BJ (cell line): ENCODE measurements at places on chromosomes 2 and 18. TPM values are rescaled to one million over a fixed set of nuclear protein-coding genes. Genes with fewer than 3 reads are reported as not detected.

DNA sequence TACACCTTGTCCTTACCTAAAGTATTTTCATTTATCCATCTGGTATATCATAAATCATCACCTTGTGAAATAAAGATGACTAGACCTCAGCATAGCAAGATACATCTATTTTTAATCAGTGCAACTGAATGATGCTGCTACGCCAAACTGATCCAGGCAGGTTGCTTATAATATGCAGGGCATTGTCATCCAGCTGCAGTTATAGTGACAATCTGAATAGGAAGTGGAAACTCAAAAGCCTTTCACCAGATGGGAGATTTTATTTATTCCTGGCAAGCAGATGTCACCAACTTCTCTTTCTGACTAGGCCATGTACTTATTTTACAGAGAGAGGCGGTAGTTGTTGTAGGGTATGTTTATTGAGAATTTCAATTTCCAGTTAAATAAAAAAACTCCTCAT lies 747.3 kb downstream of the ADCYAP1 start:
- DNase-seq = no peak

DNA sequence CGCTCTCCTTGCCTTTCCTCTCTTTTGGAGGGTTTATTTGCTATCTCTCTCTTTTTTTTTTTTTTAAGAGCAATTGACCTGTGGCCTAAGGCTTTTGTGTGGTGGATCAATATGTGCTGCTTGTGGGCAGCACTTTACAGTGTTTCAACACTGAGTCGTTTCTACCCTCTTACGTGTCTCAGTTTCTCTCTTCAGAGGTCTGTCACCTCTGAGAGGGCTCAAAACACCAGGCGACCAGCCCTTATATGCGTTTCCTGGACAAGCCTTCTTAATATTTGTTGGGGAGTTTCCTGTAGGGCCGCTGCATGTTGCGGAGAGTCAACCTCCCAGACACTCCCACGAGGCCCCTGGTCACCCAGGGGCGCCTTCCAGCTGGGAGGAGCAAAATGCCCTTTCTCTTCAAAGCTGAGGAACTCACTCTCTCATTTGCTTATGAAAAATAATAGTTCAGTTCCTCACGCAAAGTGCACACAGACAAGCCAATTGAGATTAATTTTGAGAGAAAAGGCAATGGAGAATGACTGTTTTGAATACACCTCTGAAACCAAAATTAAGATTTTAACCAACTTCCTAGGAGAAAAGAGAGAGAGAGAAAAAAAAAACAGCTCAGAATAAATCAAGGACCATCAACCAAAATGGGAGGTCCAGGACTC lies 96.3 kb upstream of the B3GNT2 start:
- no peak for DNase-seq

GRCh38 chr2:168961450-168962229 lies 60.5 kb downstream of the G6PC2 start:
- DNase-seq = peak; percentile 23

GRCh38 chr2:187422282-187422681 lies 25.8 kb downstream of the CALCRL start:
- no peak for DNase-seq

- DNase-seq = no peak
These were observed 167.5 kb downstream of the TWIST2 start for GRCh38 chr2:239015218-239015900.

GRCh38 chr2:102342888-102343287 lies 12.7 kb upstream of the IL18R1 start:
- no peak for DNase-seq

DNA sequence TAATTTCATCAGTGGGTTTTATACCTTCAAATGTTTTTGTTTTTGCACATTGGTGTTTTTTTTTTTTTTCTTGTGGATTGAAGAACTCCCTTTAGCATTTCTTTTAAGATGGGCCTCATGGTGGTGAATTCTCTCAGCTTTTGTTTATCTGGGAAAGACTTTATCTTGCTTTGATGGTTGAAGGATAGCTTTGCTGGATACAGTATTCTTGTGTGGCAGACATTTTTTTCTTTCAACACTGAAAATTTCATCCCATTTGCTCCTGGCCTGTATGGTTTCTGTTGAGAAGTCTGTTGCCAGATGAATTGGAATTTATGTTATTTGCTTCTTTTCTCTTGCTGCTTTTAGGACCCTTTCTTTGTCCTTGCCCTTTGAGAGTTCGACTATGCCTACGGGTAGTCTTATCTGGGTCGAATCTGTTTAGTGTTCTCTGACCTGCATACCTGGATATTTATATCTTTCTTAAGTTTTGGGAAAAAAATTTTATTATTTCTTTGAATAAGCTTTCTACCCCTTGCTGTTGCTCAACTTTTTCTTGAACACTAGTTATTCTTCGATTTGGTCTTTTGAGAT lies 25.6 kb downstream of the PRKRA start:
- no peak for DNase-seq

GRCh38 chr18:57806201-57806977 lies 3.3 kb upstream of the ATP8B1 start:
- DNase-seq = no peak

GRCh38 chr18:12001421-12001820 lies 20.1 kb downstream of the IMPA2 start:
- DNase-seq = no peak

DNA sequence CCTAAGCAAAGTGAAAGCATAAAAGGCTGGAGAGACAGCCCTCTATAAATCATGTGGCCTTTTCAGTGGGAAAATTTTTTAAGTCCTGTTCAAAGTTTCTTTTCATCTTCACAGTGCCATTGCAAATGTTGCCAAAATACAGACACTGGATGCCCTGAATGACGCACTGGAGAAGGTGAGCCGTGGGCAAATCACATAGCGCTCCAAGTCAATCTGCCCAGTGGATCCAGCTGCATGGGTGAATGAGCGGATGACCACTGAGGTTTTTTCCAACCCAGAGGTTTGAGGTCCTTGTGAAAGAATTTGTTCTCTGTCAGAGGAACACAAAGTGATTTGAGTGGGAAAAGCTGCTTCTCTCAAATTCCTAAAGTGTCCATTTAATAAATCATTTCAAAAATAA lies 11.8 kb downstream of the DAPL1 start:
- DNase-seq = no peak

GRCh38 chr2:225402210-225402776 lies 2.8 kb downstream of the NYAP2 start:
- no peak for DNase-seq

DNA sequence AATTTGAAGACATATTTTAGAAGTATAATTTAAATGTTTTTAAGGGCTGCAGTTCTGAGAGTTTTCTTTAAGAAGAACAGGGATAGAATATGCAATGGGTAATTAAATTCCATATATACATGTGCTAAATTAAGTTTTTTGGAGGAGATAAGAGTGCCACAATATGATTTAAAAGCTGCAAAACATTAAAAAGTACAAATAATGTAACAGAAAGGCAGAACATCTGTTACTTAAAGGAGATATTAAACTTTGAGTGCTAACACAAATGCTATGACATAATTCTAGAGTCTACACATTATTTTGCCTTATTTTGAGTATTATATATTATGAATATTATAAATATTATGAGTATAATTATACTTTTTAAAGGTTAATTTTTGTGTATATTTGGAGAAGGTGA lies 102.4 kb downstream of the PARD3B start:
- no peak for DNase-seq

- DNase-seq = no peak
These were observed 369.3 kb upstream of the RND3 start for GRCh38 chr2:150856596-150857281.

GRCh38 chr2:109155553-109156451 lies 26.8 kb downstream of the SH3RF3 start:
- no peak for DNase-seq

GRCh38 chr2:192498747-192499146 lies 304.0 kb upstream of the TMEFF2 start:
- DNase-seq = no peak

DNA sequence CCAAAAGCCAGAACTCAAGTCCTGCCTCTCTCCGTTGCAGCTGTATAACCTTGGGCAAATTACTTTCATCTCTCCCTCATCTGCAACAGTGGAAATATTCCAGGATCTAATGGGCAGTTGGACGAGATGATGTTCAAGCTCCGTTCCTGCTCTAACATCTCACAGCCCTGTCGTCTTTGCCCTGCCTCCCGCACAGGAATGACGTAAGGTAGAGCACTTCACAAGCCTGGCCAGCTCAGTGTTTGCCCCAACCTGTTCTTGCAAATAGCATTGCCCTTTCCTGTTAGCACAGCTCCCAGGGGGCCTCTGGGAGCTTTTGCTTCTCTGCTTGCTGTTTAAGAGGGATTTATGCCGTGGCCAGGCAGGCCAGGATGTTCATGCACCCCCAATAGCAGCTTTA lies 107.9 kb downstream of the KLHL29 start:
- no peak for DNase-seq

- DNase-seq = no peak
These were observed 105.9 kb downstream of the ANKRD44 start for GRCh38 chr2:197204519-197205250.

DNA sequence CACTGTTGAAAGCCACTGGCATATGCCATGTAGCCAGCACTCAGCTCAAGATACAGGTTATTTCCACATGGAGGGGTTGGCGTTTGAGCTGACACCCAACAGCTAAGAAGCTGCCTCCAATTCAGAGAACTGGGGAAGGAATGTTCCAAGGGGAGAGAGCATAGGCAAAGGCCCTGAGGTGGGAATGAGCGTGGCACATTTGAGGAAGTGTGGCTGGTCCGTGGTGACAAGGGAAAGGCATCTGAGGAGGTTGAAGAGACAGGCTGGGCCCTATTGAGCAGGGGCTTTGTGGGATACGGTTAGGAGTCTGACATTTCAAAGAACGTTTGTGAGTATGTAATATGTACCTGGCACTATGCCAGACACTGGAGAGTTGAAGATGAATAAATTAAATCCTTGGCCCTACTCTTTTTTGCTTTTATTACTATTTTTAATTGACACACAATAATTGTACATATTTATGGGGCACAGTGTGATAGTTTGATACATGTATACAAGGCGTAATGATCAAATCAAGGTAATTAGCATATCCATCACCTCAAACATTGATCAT lies 27.6 kb upstream of the TMBIM1 start:
- no peak for DNase-seq

- no peak for DNase-seq
These were observed 49.2 kb upstream of the PDIA6 start for GRCh38 chr2:10861765-10862164.

GRCh38 chr2:238425979-238426567 lies 654 bp upstream of the ASB1 start:
- no peak for DNase-seq

- DNase-seq = peak; percentile 35
These were observed 2.3 kb downstream of the PPM1B start for GRCh38 chr2:44171018-44171417.

GRCh38 chr18:58529714-58530354 lies 99.1 kb downstream of the ALPK2 start:
- no peak for DNase-seq

DNA sequence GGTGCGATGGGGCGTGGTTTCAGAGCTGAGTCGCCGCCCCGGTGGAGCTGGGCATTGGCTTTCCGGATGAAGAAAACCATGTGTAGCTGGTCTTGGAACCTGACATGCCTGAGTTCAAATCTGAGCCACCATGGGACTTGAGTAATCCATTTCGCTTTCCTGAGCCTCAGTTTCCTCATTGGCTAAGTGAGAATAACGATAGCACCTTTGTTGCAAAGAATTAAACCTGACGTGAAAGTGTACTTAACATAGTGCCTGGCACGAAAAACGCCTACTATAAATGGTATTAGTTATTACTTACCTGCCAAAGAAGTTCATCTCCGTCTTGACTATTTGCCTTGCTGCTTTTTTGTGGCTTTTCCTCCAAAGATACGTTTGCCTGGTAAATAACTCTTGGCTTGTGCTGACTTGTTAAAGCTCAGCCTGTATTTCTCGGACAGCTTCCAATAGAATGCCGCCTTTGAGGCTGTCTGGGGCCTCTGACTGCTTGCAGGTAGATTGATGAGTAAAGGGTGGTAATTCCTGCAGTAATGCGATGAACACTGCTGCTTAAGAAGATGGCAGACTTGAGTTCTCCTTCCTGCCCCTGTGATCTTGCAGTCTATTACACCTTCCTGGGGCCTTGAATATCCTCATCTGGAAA lies 1.3 kb downstream of the CDCA7 start:
- no peak for DNase-seq

DNA sequence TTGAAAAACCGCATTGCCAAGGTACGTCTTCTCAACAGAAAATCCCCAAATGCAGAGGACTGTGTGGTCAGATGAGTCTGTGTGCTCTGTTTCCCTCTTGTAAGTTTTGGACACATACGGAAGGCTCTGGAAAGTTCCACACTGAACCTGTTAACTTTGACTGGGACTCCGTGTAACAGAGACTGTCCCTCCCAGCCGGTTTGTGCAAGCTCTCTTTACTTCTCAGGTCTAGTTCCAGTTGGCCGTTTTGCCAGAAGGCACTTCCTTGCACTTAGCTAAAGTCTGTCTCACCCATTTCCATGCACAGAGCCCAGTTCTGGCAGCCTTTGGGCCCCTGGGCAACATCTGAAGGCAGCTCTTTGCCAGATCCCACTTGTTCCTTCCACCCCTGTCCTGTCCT lies 22.0 kb downstream of the EFHD1 start:
- no peak for DNase-seq

DNA sequence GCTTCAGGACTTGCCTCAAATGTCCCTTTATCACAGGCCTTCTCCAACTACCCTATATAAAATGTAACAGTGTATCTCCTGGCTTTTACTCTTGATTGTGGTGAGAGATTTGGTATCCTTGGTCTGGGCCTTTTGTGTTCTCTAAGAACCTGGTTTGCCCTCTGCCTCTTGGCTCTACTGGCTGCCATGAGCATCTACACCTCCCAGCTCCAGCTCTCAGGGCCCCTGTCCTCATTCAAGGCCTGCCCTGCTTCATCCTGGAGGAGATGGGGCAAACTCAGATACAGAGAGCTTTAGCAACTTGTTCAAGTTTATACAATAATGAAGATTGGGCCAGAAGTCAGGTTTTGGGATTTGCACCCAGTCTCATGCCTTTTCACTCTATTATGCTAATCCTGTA lies 45.0 kb downstream of the QPCT start:
- no peak for DNase-seq

DNA sequence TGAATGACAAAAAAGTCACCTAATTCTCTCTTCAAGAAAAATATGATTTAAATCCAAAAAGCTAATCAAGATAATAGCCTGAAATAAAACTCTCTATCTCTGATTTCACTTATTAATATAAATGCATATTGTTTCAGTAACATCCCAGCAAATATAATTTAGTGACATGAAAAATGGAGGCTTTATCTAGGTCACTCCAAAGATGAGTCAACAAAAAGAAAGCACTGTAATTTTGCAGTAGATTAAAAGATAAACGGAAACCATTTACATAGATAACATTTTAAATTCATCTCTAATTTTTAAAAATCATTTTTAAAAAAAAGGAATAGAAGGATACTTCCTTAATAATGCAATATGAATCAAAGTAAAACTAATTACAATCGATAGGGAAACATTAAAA lies 76.9 kb downstream of the INPP5D start:
- no peak for DNase-seq

The NEU2 gene
- polyA plus RNA-seq = not detected in 2 replicates

The RAB6D gene
- polyA plus RNA-seq = not detected in 2 replicates

The KLHL30 gene
- polyA plus RNA-seq = 0.29 and 0.58 TPM in 2 replicates

The NYAP2 gene
- not detected in 2 replicates for polyA plus RNA-seq

The ARL4C gene
- polyA plus RNA-seq = 1.6 and 2.1 TPM in 2 replicates
